ENCODE measurements at places on chromosomes 3 and 15.

DNA sequence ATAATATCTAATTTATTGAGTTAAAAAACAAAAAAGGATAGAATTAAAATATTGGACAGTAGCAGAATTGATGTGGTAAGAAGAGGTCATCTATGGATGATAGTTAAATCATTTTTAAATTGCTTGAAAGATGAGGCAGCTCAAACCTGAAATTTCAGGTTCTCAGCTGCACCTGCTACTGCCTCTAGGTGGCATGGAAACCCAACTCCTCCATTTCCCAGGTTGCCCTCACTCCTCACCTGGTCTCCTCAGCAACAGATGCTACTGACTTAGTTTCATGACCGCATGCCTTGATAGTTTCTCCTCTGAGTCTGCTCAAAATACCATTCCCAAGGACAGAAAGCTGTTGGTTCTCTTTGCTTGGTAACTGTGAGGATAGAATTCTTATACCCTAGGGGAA lies 148.1 kb downstream of the ABHD5 start:
- no peak for DNase-seq

DNA sequence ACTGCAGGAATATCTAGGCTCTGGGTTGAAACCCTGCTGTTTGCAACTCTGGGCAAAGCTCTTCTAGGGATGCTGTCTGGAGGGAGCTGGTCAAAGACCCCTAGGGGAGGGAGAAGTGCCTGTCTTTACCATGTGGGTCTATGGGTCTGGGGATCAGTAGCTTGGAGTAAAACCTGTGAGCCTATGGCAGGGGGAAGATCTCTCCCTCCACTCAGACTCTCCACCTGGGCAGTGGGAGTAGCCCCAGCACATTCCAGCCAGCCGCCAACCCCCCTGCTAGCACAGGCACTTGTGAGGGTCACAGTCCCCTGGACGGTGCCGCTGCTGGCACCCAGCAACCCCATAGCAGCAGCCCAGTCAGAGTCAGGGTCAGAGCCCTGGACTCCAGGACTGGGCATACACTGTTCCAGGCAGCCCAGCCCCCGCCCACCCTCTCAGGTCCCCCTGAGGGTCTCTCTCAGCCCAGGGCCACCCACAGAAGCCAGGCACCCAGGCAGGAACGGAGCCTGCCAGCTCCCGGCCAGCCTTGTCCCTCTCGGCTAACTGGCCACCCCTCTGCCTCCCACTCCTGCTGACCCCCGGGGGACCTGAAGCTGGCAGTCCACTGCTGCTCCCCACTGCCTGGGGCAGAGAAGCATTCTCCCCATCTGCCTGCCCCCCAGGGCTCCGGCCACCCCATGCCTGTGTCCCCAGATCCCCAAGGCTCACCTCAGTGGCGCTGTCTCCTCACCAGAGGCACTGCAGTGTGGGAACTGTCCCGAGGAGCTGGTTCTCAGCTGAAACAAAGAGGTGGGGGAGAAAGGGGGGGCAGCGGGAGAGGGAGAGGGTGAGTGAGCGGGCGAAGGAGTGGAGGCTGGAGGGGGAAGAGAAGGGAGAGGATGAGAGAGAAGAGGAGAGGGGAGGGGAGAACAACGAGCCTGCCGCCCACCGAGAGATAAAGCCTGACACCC lies 10.8 kb downstream of the GLYCTK start:
- DNase-seq: no peak

DNA sequence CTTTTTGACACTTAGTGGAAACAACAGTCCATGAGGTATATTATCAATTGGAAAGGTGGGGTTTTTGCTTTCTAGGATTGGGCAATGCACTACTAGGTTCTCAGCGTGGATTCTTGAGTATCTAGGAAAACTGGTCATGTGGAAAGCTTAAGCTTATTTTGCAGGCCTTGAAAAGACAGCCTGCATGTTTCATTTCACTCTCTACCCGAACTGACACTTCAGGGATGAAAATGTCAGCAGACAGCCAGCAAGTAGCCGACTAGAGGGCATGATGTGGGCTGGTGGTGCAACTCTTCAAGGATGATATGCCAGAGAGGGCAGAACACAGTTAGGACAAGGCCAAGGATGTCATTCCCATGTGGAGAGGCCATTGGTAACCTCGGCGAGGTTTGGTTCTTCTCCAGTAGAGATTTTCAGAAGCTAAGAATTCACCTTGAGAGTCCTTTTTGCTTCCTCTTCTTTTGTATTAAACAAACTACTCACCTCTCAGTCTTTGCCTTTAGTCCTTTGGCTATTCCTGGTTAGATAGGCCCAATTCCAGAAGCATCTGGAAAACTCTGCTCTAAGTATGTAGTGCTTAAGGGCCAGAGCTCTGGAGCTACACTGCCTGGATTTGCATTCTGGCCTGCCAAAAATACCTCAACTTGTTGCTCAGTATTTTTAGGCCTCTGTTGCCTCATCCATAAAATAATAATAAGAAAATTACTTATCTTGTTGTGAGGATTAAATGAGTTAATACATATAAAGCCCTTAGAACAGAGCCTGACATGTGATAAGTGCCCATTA lies 17.9 kb downstream of the LPP start:
- no peak for DNase-seq

GRCh38 chr3:188526057-188526456 lies 372.1 kb downstream of the LPP start:
- no peak for DNase-seq

- DNase-seq: no peak
Measured at GRCh38 chr3:163011596-163011995, 1515.0 kb downstream of the OTOL1 start.

DNA sequence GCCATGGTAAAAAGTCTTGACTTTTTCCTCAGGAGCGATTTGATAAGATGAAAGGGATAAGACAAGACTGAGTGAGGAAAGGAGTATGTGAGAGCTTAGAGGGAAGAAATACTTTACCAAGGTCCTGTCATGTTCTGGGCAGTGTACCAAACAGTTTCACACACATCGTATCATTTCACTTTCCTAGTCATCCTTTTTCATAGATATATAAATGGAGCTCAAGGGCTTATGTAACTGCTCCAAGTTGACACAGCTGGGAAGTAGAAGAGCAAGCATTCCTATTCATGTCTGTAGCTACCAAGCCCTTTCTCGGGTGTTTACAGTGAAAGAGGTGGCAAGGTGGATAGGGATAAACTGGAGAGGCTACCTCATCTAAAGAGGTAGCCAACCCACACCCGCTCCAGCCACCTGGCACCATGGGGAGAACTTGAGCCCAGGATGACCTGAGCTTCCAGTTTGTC lies 57.4 kb downstream of the MRPS25 start:
- DNase-seq: no peak

DNA sequence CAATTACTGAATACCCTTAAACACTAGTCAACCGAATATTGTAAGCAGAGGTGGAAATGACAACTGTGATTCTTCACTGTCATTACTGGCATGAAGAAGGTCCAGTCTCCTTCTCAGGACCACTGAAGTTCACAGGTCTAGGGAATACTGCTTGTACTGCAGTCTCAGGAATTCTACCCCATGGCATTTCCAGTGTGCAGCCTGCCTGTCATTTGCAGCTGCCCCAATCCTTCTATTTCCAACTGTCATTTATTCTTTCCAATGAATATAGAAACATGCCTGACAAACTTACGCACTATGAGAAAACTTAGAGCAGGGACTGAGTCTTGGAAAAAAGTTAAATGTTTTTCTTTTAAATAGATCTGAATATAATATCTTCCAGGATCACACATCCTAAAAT lies 308.0 kb upstream of the THBS1 start:
- DNase-seq: no peak

- no peak for DNase-seq
Measured at GRCh38 chr3:134211797-134212196, 38.9 kb downstream of the RYK start.

DNA sequence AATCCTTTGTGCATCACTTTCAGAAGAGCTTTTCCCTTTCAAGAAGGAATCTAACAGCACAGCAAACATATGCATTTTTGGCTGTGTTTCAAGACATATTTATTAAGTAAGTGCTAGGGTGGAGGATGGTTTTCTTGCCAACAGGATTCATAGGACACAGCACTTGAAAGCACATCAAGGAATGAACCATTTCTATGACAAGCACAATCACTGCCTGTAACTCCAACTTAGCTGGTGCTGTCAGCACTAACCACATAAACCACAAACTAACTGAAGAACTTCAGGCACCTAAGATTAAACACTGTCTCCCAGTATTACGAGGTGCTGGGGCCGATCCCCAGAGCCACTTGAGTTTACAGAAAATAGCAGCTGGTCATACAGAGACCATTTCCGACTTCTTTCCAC lies 35.4 kb upstream of the SPRED1 start:
- no peak for DNase-seq
